Transverse colon (tissue), 4 donors: ENCODE measurements at places on chromosomes 12 and 14. TPM values are rescaled to one million over a fixed set of nuclear protein-coding genes. Genes with fewer than 3 reads are reported as not detected.

- DNase-seq = no peak
These were observed 20.7 kb upstream of the TUBA1C start for GRCh38 chr12:49244176-49244575.

DNA sequence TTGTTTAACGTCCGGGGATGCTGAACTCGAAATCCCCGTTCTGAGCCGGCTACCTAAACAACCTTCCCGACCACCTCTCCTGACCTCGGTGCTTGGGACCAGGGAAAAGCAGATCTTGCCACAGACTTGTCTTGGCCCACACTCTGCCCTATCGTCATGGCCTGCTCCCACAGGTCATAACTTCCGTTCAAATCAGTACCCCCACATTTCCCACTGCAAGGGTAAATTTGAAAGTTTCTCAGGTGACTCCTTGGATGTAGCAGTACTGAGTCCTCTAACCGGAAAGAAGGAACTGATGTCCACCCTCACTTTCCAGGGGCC lies 612 bp upstream of the RBM23 start:
- no peak for DNase-seq

- peak; percentile 13 for DNase-seq
These were observed 28.6 kb downstream of the BAZ2A start for GRCh38 chr12:56601503-56601902.

GRCh38 chr12:106071686-106072085 lies 67.1 kb downstream of the NUAK1 start:
- DNase-seq = no peak

The KRT73 gene
- not detected for total RNA-seq

The IL31 gene
- total RNA-seq = not detected

The RAB3IP gene
- total RNA-seq = 36.3 TPM

- DNase-seq = no peak
These were observed 18.6 kb upstream of the CCDC198 start for GRCh38 chr14:57512220-57512619.

DNA sequence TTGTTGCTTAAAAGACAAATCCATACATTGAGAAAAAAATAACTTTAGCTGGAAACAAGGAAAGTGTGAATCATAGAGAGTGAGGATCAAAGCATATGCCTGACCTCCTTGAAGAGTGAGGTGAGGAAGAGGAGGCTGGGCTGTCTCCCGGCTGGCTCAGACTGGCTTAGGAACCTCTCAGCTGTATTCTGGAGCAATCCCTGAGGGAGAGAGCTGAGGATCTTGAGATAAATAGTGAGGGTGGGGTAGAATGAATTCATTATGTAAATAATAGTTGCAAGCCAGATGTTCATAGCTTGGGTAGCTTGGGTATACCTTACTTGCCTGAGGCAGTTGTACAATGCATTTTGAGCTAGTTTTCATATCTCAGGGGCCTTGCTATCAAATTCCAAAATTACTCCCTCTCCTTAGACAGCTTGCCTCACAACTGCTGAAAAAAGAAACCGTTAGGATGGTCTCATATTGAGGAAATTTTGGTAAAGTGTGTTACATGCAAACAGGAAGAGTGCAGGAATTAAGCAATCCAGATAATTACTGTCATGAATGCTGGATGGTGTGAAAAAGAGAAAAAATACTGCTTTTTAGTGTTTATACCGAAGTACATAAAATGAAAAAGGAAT lies 30.5 kb upstream of the SLC15A5 start:
- DNase-seq = no peak

The AMIGO2 gene
- total RNA-seq = 6.7 TPM

DNA sequence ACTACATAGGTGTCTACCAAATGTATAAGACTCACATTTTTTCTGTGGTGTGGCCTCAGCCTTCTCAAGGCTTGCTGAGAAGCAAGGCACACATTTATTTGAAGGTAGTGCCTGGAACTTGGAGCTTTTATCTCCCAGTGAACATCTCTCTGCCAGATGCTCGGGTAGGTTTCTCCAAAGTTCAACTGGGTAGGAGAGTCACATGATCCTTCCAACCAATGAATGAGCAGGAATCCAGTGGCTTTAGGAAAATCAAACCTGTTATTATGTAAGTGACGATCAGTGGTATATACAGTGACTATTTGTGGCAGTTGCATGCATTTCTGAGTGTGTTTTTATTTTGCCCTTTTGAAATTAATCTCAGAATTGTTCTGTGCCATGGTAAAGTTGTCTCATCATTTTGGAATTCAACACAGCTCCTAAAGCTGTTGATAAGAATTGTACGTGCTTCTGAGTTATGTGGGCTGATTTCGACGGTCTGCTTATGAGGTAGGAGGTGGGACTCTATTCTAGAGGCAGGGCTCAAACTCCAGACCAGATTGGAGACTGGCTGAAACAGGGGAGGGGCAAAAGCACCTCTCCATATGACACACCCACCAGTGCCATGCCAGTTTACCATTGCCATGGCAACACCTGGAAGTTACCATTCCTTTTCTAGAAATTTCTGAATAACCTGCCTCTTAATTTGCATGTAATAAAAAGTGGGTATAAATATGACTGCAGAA lies 57.6 kb downstream of the EID3 start:
- no peak for DNase-seq

- DNase-seq = no peak
These were observed 2.5 kb downstream of the OR6C2 start for GRCh38 chr12:55446326-55446725.
